ENCODE measurements at places on chromosomes 12 and 14.

DNA sequence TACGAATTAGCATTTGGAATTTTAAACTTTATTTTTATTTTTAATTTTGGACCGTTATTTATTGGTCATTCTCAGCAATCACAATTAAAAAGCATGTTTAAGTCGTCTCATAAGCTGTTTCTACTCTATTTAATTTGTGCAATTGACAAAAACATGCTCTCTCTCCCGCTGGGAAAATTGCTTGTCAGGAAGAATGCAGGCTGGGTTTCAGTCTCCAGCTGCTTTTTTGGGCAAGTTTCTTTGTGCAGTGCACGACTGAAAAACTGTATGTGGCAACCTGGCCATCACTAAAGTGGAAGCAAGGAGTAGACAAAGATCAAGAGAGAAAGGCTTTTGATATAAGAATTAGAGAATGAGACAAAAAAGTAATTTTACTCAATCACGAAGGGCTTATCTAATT is 941.5 kb upstream of the MDGA2 start:
- no peak for DNase-seq

GRCh38 chr12:70507442-70507841 is 129.8 kb downstream of the PTPRB start:
- no peak for DNase-seq

DNA sequence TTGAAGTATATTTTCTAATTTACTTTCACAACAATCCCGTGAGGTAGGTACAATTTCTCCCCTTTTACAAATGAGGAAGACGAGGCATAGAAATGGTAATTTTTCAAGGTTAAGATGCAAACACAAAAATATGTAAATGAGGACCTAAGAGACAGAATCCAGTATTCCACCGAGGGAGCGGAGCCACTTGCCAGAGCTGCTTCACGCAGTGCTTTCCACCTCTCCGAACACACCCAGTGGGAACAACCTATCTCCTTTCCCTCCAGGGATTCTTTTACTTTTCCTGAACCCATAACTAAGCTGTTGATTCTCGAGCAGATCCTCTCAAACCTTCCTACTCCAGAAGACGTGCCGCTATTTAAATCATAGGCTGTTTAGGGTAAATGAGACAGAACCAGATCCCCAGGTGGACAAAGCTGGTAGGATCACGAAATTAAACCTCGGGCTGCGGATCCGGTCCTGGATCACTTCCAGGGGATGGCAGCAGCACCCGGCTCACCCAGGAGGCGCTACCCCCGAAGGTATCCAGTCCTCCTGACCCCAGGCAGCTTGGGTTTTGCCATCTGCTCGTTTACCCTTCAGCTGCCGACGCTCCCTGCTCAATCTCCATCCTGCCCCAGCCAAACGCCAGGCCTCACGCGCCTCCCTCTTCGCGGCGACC is 1.5 kb downstream of the DDHD1 start:
- DNase-seq, result no peak

GRCh38 chr12:124082687-124083086 is 109.7 kb downstream of the ZNF664 start:
- no peak for DNase-seq

- no peak for DNase-seq
Observed at GRCh38 chr12:47024463-47024862, 55.0 kb upstream of the PCED1B start.

DNA sequence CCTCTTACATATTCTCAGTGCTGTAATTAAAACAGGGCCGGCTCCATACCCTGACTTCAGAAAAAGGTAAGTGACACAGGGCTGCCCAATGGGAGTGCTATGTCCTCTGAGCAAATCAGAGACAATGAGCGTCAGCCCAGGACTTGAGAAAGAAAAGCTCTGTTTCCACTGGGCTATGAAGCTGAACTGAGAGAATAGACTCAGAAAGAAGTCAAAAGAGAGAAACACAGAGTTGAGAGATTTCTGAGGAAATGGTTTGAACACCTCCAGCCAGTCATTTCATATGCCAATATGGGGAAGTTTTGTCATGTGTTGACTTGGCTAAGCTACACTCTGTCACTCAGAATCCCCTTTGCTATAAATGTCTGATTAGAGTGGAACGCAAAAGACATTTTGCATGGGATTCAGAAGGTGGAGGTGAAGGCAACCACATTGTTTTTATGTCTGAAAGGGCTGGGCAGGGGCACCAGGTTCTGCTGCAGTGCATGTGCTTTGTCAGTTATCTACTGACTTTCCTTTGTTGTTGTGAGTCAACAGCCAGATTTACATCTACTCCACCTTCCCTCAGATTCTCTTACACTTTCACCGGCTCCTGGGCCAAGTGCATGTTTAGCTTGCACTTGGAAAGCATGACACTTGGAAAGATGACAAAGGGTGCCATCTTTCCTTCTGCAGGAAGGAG is 313.3 kb downstream of the DUSP6 start:
- no peak for DNase-seq

DNA sequence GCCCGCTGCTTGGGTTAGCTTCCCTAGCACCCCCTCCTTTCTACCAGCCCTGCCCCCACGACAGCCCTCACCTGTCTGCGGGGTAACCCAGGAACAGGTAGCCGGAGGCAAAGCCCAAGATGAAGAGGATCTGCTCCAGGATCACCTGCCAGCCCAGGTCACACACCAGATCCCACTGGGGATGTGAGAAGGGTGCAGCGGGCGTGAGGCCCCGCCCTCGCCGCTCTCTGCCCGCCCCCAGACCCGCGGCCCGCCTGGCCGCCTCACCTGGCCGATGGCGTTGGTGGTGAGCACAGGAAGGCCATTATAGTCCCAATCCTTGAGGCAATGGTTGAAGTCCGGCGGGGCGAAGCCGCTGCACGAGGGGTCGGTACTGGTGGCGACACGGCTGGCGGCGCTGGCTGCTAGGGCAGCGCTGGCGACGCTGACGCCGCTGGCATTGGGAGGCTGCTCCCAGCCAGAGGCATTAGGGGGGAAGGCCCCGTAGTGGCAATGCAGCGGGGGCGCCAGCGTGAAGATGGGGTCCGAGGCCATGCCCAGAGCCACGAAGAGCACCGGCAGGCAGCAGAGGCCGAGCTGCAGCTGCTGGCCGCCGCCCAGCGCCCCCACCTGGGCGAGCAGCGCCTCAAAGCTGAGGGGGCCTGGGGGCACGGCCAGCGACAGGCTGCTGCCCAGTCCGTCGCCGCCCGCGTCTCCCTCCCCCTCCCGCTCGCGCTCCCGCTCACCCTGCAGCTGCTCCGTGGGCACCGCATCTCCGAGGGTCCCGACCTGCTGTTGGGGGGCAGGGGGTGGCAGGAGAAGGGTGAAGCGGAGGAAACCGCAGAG is 794 bp downstream of the SLC22A17 start:
- no peak for DNase-seq

DNA sequence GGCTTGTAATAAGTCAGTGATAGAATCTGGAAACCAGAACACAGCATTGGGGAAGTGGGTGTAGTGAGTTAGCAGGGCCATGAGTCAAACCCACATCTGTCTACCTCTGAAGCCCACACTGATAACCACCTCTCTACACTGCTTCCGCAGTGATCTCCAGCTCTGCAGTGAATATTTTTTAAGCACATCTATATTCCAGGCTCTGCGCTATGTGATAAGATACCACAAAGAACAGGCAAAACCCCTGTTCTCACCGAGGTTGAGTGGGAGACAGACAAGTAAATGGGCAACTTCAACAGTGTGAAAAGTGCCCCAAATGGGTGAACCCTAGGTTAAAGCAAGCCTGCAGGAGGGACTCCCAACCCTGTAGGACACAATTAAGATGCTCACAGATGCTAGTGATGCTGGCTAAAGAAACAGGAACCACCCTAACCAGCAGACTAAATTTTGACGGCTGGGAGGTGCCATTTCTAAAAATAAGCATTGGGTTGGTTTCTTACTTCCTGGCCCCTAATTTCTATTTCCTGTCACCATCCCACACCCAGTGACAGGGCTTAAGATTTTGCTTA is 375.0 kb downstream of the DPF3 start:
- DNase-seq, result no peak

GRCh38 chr12:124410354-124411175 is 115.7 kb downstream of the RFLNA start:
- no peak for DNase-seq

- no peak for DNase-seq
Observed at GRCh38 chr12:1845886-1846285, 25.5 kb downstream of the LRTM2 start.
